ENCODE measurements at places on chromosomes 11 and 22.

DNA sequence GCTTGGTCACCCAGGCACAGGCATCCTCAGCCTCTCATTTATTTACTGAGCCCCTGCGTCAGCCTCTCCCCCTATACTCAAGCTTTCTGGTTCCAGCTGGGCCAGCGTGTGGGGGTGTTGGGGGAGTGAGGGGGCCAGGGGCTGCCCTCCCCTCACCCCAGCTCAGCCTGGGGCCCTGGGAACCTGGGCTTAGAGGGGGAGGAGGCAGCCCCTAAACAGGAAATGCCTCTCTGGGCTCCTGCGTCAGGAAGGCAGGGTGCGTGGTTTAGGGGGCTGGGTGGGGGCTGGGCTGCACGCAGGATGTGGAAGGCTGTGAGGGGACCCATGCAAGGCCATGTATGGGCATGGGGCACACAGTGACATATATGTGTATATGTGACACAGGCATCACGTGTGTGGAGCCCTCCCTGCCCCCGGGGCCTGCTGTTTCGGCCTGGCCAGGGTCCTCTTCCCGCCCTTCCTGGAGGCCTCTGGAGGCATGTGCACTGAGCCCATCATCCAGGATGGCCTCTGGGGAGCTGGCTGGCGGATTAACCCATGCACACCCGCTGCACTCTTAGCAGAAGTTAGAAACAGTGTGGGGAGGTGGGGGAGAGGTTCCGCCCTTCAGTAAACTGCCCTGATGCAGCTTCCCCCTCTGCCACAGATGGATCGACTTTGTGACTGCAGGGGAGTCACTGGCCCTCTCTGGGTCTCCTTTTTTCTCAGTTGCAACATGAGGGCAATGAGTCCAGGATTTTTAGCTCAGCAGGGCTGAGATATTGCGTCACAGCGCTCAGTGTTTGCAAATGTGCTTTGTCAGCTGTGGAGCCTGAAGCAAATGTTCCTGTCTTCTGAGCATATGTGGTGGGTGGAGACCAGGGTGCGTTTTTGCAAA is 1.1 kb upstream of the CD248 start:
- no peak for DNase-seq

GRCh38 chr11:11657218-11657955 is 35.6 kb upstream of the GALNT18 start:
- no peak for DNase-seq

DNA sequence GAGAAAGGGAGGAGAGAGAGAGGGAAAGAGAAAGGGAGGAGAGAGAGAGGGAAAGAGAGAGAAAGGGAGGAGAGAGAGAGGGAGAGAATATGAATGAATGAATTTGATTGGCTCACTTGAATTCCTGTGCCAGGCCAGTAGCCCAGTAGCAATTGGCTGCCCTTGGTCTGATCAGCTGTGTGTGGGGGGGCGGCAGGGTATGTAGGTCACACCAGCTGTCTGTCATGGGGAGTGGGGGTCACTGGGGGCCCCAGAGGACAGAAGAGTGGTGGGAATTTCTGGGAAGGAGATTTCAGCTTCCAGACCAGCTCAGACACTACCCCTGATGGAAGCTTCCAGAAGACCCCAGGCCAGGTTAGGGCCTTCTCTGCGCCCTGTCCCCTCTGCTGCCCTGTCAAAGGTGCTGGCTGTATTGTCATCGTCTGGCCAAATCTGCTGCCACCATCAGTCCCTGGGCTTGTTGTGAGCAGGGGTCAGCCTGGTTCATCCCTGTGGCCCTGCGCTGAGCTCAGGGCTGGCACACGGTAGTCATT is 21.1 kb downstream of the MPPED1 start:
- DNase-seq, result no peak

DNA sequence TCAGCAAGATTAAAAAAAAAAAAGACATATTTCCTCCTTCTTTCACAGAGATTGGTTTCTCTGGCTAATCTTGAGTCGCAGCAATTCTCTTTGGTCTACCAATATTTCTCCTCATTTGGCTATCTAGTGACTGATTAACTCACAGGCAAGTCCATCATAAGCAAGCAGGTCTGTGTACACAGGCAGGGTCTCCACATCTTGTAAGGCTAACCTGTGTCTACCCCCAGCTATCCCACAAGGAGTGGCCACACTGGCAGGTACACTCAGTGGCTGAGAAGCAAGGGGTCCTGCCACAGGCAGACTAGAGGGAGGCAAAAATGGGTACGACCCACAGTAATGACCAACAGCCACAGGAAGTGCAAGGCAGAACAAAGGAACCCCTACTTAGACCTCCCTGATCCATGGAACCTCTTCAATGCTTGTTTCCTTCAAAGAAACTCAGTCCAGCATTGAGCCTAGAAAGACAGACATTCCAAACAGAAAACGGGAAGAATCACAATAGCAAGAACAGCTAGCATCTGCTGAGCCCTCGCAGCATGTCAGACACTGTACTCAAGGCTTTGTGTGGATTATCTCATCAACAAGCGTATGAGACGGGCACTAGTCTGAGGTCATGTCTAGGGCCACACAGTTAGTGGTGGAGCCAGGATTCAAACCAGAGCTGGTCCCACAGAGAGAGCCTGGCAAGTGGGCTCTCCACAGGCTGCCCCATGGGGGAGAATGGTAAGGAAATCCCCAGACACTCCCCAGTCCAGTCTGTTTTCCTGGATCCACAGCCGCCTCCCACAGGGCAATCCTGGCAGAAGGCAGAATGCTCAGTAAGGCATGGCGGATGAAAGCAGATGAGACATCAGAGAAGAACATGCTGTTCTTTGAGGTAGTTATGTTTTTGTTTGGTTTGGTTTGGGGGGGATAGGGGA is 34.3 kb downstream of the PLEKHA7 start:
- no peak for DNase-seq

- no peak for DNase-seq
Observed at GRCh38 chr11:131378931-131379330, 8.5 kb downstream of the NTM start.

DNA sequence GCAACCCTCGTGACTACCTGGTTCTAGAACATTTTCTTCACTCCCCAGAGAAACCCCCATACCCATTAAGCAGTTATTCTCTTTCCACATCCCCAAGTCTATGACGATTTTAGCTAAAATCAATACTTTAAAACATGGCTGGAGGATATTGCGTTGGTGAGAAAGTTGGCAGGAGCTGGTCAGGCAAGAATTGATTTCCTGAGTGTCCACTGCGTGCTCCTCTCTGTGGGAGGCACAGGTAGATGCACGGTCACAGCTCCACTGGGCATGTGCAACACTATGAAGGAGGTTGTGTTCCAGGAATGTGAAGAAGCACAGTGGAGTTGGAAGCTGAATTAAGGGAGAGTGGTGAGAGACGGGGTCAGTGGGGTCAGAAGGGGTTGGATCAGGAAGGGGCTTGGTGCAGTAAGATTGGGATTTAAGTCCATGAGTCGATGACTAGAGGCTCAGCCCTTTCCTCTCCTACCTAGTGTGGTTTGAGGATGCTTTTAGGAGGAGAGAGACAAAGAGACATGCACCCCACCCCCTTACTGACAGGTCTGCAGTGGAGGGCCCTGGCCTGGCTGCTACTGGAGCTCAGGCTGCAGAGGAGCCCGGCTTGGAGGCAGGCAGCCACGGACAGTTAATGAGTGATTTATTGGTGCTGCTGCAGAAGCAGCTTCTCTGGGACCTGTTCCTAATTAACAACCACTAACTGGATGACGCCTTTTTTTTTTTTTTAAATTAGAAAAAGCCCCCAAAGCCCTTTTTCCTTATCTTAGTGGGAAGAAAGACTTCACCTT is 395.6 kb downstream of the TENM4 start:
- no peak for DNase-seq

GRCh38 chr11:115286614-115287013 is 217.6 kb downstream of the CADM1 start:
- DNase-seq, result no peak

DNA sequence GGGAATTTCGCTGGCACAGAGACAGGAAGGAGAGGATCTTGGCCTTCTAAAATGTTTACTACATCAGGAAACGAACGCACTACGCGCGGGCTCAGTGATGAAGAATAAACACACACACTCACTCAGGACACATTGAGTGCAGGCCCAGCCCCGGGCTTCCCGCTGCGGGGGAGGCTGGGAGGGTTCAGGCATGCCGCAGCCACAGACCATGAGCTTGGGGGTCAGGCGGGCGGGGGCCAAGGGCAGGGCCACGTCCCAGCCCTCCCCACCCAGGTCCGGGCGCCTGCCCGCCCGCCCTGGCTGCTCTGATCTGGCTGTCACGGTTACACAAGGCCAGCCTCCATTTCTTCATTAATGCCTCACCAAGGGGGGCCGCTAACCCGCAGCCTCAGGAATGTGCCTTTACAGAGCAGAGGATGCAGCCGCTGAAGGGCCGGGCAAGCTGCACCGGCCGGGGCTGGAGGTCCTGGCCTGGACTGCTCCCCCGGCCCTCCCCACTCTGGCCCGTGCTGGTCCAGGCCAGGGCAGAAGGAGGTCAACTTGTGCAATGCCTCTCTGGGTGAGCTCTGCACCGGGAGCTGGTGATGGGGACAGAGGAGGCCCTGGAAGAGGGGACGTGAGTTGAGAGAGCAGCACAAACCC is 41.7 kb downstream of the IGF2 start:
- no peak for DNase-seq

DNA sequence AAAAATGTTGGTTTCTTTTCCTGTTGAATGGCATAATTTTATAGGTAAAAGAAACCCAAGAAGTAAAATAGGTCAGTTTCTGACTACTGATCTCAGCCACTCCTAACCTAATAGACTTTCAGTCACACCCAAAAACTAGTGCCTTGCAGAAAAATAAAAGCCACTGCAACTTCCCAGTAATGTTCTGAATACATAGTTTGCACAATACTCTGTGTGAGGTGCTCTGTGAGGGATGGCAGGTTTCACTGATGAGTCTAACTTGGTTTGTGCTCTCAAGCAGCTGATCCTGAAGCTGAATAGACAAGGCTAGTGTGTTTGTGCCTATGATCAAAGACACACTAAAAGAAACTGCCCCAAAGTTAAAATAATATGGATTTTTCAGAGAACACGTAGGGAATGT is 758.3 kb downstream of the NELL1 start:
- DNase-seq, result no peak

DNA sequence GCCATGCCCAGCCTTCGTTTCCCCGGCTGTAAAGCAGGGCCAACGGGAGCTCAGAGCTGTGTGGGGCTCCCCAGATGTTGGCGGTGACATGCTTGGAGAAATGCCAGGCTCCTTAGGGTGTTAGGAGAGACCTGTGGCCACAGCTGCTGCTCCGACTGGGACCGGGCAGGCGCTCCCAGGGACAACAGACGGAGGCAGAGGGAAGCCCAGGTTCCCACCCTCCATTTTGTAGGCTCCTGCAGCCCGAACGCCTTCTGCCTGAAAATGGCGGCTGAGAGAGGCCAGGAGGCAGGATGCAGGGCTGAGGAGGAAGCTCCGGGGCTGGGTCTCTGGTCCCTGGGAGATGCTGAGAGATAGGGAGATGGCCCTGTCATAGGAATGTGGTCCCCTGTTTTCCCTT is 10.0 kb downstream of the CD6 start:
- no peak for DNase-seq

- DNase-seq, result no peak
Observed at GRCh38 chr22:42704896-42705295, 15.8 kb downstream of the A4GALT start.

DNA sequence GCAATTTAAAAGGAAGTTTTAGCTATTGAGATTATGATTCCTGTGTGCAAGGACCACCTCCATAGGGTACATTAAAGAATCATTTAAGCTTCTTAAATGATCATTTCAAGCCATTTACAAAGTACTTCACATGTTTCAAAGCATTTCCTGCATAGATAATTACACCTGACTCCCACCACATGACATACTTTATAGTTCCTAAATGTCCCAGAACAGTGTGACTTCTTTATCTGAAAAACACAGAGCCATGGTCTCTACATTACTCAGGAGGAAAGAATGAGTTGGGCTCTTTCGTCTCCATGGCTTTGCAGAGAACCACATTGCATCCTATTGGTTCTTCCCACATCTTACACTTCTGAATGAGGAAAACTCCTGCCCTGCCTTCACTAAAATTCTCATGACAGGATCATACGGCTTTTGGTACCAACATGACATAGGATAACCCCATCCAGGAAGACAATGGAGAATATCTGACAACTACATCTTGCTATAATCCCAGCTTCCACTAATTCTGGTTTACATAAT is 88.6 kb downstream of the ETS1 start:
- no peak for DNase-seq

- DNase-seq, result no peak
Observed at GRCh38 chr11:46100670-46101069, 20.6 kb downstream of the PHF21A start.

- DNase-seq, result no peak
Observed at GRCh38 chr11:849951-850774, 7.5 kb downstream of the TSPAN4 start.

DNA sequence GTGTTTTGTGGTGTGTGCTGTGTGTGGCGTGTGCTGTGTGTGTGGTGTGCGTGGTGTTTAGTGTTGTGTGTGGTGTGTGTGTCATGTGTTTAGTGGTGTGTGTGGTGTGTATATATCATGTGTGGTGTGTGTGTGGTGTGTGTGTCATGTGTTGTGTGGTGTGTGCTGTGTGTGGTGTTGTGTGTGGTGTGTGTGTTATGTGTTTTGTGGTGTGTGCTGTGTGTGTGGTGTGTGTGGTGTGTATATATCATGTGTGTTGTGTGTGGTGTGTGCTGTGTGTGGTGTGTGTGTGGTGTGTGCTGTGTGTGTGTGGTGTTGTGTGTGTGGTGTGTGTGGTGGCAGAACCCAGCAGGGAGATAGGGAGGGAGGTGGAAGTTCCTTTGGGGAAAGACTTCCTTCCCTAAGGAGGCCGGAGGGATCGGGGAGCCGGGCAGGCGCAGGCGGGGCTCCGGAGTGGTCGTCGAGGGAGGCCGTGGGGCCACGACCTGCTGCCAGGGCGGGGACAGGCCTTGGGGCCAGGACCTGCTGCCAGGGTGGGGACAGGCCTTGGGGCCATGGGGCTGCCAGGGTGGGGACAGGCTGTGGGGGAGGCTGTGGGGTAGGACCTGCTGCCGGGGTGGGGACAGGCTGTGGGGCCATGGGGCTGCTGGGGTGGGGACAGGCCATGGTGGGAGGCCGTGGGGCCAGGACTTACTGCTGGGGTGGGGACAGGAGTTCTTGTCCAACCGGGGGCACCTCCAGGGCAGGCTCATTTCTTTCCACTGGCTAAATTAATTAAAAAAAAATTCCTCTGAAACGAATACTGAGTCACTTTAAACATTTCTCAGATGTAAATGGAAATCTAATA is 15.2 kb downstream of the PIM3 start:
- peak; percentile 85 for DNase-seq

GRCh38 chr11:68796801-68797200 is 44.9 kb downstream of the CPT1A start:
- no peak for DNase-seq

- DNase-seq, result peak; percentile 88
Observed at GRCh38 chr11:69918231-69918937, 99.2 kb upstream of the FGF3 start.

GRCh38 chr22:23357053-23357452 is 176.7 kb downstream of the BCR start:
- no peak for DNase-seq

Data from vagina (tissue), 2 donors.